ENCODE measurements at places on chromosomes 2 and 18.

GRCh38 chr18:50057009-50057408 is 137.9 kb downstream of the MYO5B start:
- DNase-seq, result no peak

- DNase-seq, result no peak
Measured at GRCh38 chr2:227891673-227892072, 20.2 kb downstream of the DAW1 start.

- DNase-seq, result no peak
Measured at GRCh38 chr2:30626397-30626796, 179.4 kb downstream of the LCLAT1 start.

DNA sequence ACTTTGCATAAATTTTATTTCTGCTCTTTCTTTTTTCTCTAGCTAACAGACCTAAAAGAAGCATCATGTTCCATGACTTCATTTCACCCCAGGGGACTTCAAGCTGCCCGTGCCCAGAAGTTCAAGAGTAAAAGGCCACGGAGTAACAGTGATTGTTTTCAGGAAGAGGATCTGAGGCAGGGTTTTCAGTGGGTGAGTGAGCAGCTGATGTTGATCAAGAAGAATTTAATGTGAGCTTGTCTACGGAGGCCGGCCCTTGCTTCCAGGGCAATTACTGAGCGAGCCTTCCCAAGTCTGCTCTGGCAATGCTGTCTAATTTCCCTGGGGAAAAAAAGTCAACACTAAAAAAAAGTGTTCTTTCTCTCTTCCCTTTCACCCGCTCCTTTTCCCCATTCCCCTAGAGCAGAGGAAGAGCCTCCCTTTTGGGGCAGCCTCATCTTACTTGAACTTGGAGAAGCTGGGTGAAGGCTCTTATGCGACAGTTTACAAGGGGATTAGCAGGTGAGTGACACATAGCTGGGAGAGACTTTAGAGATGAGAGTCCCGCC is 1.2 kb downstream of the CDK15 start:
- no peak for DNase-seq

DNA sequence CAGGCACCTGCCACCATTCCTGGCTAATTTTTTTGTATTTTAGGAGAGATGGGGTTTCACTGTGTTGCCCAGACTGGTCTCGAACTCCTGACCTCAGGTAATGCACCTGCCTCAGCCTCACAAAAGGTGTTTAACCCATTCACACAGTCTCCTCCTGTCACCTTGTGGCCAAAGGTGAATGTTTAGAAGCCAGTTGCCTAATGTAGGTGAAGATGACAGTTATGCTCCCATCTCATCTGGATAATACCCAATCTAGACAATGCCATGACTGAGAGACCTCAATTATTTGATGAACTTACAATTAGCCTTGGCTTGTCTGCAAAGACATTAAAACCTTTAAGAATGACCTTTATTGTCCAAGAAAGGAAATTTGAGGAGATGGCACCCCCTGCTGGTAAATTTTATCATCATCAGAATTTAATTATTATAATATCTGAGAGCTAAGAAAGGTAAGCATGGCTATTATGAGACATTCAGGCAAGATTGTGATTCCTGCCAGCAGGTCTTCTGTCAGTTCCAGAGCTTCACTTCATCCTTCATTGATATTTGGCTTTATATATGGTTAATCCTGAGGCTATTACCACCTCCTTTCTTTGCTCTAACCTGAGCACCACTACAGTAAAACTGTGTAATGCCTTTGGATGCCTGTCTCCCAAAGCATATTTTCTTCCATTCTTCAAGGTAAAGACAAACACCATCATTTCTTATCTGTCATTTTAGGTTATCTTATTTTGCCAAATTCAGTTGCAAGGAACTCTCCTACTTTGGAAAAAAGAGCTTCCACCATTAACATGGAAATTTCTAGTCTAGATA is 117.6 kb downstream of the FAM124B start:
- DNase-seq, result peak; percentile 1

- peak; percentile 66 for DNase-seq
Measured at GRCh38 chr2:98569197-98569793, 39.0 kb downstream of the COA5 start.

- DNase-seq, result no peak
Measured at GRCh38 chr18:23722646-23723045, 33.4 kb downstream of the LAMA3 start.

- no peak for DNase-seq
Measured at GRCh38 chr2:235623111-235623510, 129.3 kb downstream of the AGAP1 start.

GRCh38 chr2:165376571-165376975 is 92.9 kb upstream of the CSRNP3 start:
- DNase-seq, result no peak

DNA sequence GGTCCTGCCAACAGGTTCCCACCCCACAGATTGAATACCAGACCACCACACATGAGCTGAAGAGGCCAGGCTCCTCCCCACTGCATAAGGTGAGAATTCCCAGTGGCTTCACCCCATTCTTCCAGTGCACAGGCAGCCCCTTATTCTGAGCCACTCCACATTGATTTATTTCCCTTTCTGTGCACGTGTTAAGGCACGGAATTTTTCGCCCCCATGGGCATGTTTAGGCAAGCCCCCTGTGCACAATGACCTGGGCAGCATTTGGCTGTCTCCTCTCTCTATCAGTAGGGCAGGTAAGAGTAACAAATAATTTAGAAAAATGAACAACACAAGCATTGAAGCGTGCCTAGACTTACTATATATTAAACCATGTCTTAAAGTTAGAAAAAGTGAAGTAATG is 15.2 kb upstream of the CHAC2 start:
- DNase-seq, result no peak

DNA sequence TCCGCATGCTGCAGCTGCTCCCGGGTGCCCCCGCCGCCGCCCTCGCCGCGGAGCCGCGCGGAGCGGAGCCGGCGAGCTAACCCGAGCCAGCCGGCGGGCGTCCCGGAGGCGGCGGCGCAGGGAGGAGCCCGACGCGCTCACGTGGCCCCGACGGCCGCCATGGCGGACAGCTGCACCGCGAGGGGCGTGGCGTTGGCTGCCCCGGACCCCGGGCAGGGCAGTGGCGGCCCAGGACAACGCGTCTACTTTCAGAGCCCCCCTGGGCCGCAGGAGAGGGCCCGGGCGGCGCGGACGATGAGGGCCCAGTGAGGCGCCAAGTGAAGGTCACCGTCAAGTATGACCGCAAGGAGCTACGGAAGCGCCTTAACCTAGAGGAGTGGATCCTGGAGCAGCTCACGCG is 30.0 kb upstream of the CCNYL1 start:
- DNase-seq, result no peak

All from activated gamma-delta T cell treated with anti-CD3 and anti-CD28 coated beads, Interleukin-2, amount 50 U/mL, for 16 hours (primary cell).